ENCODE measurements at places on chromosomes 13 and 19. TPM values are rescaled to one million over a fixed set of nuclear protein-coding genes. Genes with fewer than 3 reads are reported as not detected.
A peak's percentile ranks its signal among the peaks of the same experiment; 100 is the strongest.

Gene F10
- not detected for polyA plus RNA-seq

Gene RAB3A
- 0.56 TPM for polyA plus RNA-seq

Gene RGS9BP
- polyA plus RNA-seq, result not detected

- H3K27ac ChIP-seq, result no peak overlapping the region
- H3K27me3 ChIP-seq, result no peaks in the 10 kb centered on the region
- no peaks in the 10 kb centered on the region for H3K4me1 ChIP-seq
- no peaks in the 10 kb centered on the region for H3K36me3 ChIP-seq
- no peak overlapping the region for H3K4me3 ChIP-seq
- DNase-seq, result no peak
Observed at GRCh38 chr19:21094347-21095025, 12.5 kb downstream of the ZNF714 start.

GRCh38 chr13:60482012-60482411 is 85.0 kb downstream of the TDRD3 start:
- H3K27me3 ChIP-seq, result no peaks in the 10 kb centered on the region
- H3K36me3 ChIP-seq, result peaks cover 24% of the 10 kb centered on the region
- H3K27ac ChIP-seq, result no peak overlapping the region

GRCh38 chr19:5578097-5578846 is 10.5 kb upstream of the TINCR start:
- peak; percentile 47 for DNase-seq
- H3K4me3 ChIP-seq, result no peak overlapping the region
- no peaks in the 10 kb centered on the region for H3K27me3 ChIP-seq

DNA sequence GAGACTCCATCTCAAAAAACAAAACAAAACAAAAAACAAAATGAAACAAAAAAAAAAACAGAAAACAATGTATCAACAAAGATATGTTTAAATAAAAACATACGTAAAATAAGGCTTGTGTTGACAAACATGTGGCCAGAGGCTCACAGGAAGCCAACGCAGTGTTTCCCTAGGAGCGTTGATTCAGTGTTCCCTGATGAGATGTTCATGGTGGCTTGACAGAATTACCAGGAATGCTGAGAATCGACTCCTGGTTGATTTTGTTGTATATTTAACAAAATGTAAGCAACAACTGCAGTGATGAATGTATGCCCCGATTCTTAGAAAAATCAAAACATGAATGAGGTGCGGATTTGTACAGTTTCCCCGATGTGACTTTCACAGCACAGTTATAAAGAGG is 8.9 kb upstream of the ZNF787 start:
- H3K27me3 ChIP-seq, result no peaks in the 10 kb centered on the region
- H3K4me3 ChIP-seq, result no peak overlapping the region
- no peak overlapping the region for H3K27ac ChIP-seq
- H3K36me3 ChIP-seq, result no peaks in the 10 kb centered on the region
- peaks cover 4% of the 10 kb centered on the region for H3K4me1 ChIP-seq
- no peak for DNase-seq

- DNase-seq, result no peak
- H3K4me1 ChIP-seq, result no peaks in the 10 kb centered on the region
- H3K4me3 ChIP-seq, result no peak overlapping the region
- H3K36me3 ChIP-seq, result no peaks in the 10 kb centered on the region
- peaks cover under 1% of the 10 kb centered on the region for H3K27me3 ChIP-seq
Observed at GRCh38 chr13:48818495-48819356, 157.0 kb upstream of the FNDC3A start.
